ENCODE measurements at places on chromosomes 1 and 21. TPM values are rescaled to one million over a fixed set of nuclear protein-coding genes. Genes with fewer than 3 reads are reported as not detected.

The SH2D1B gene
- polyA plus RNA-seq, result 2.1 TPM

DNA sequence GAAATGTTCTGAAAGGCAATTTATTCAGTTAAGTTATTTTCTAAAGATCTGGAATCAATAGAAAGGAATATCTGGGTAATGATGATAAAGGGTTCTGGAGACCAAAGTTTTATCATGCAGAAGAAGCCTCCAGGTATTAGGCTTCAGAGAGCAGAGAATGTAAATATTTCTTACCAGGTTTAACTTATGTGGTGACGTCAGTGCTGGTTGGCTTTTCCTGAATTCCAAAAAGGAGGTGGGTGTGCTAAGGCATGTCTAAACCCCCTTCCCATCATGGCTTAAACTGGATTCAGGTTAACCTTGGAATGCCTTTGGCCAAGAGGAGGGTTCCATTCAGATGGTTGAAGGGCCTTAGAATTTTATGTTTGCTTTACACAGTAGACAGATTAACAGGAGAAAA lies 829.9 kb downstream of the NCAM2 start:
- DNase-seq, result no peak

The CDK11A gene
- polyA plus RNA-seq, result 21.1 TPM

The PDE4DIP gene
- 57.5 TPM for polyA plus RNA-seq

The TNFRSF4 gene
- polyA plus RNA-seq, result 1.1 TPM

DNA sequence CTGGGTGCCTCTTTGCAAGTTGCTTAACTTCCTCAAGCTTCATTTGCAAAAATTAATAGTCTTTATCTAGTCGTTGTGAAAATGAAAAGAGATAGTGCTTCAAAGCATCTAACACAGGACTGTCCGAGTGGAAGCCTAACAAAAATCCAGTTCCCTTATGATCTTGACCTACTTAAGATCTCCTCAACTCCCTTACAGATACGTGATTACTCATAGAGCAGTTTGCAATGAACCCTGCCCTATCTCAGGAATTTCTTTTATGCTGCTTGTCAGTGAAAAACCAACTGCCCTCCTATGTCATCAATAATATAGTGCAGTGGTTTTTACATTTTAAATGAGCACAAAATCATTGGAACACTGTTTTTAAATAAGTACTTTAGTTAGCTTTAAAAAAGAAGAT lies 314.3 kb downstream of the BACH1 start:
- peak; percentile 17 for DNase-seq

GRCh38 chr21:42222386-42222785 lies 3.4 kb downstream of the ABCG1 start:
- no peak for DNase-seq

DNA sequence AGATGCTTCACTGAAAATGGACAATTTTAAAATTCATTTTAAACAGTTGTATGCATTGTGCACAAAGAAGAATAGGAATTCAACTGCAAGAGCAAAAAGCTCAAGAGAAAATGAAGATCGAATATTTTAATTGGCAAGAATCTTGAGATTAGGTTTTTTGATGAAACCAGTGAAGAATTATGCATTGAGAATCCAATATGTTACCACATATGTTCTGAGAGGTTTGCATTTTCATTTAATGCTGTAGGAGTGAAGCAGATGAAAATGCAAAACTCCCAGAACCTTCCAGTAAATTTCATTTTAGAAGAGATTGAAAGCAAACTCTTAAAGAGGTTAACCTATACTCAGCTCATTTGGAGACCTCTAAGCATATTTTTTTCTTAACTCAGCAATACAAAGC lies 298.0 kb downstream of the OLFM3 start:
- no peak for DNase-seq

Measured in large intestine (tissue), 12 donors.